Left forelimb (tissue), 1 donor: ENCODE measurements at places on chromosomes 4 and X.

DNA sequence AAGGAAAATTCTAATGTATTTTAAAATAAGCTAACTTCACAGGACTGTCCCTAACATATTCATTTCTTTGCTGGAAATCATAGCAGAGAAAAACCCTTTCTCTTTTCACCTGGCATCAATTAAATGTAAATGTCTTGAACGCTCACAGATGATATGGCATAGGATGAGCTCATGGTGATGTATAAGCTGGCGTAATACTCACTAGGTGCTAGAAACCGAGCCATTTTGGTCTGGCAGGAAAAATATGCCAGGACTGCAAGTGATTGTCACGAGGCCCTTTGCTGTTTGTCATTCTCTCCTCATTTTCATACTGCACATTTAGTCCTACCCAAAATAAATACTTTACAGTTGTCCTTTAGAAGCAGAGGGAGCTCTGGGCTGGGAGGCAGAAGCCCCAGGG is 222.7 kb upstream of the LNX1 start:
- no peak for DNase-seq

- no peak for DNase-seq
Measured at GRCh38 chr4:119774840-119775239, 146.2 kb upstream of the PDE5A start.

DNA sequence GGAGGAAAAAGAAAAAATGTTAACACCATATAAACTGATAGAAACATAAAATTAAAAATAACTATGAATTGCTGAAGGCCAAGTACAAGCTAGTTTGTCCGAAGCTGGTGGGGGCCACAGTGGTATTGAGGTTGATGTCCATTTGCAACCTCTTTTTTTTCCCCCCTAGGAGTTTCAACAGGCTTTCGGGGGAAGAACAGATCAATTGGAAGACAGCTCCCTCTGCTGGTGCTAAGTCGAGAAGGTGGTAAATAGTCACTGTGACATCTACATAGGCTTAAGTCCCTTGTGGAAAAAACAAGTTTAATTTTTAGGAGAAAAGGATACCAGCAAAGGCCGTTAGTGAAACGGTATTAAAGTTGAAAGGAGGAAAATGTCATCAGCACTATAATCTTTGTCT is 115.7 kb upstream of the ZXDA start:
- no peak for DNase-seq

GRCh38 chr4:3634894-3635820 is 102.9 kb upstream of the LRPAP1 start:
- no peak for DNase-seq

GRCh38 chrX:71958281-71958675 is 47.6 kb downstream of the NHSL2 start:
- DNase-seq, result no peak

- no peak for DNase-seq
Measured at GRCh38 chr4:3145234-3145924, 70.9 kb downstream of the HTT start.

DNA sequence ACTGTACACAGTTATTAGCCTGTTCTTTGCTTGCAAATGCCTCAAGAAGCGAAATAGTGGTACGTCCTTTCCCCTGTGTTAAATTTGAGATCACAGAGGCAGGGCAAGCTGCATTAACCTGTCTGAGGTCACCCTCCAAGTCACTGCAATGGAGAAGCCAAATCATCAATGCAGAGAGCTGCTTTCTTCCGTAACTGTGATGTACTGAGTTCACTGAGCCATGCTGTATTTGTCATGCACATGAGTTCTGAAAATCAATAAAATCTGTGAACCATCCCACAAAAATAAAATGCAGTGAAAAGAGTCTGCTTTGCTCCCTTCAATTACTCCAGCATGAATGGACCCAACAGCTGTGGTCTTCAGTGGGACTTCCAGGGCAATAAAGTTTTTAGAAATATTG is 393.5 kb downstream of the KCNIP4 start:
- no peak for DNase-seq

DNA sequence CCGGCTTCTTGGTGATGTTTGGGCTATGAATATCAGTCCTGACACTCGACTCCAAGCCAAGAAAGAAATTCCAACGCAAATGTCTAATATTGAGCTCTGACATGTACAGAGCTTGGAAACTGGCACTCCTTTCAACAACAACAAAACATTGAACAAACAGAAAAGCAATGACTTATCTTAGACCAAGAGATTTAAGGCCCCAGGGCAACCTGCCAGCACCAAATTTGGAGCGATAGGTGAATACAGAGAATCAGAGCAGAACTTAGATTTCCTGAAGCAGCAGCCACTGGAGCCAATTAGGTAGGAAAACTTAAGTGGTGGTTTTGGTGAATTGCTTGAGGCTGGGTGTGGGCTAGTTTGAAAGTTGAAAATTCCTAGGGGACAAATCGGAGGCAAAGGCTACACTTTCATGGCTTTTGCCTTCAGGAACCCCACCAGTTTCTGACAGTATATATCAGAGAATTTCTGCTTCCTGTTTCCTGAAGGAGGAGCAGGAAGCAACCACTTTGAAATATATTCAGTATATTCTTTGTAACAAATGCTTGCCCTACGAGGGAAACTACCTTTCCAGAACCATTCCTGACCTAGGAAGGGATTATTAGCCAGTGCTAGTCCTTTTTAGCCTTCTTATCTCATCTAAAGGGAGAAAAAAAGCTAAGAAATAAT is 10.1 kb upstream of the FMR1 start:
- no peak for DNase-seq

GRCh38 chrX:50327235-50327634 is 122.7 kb downstream of the CCNB3 start:
- DNase-seq, result no peak

DNA sequence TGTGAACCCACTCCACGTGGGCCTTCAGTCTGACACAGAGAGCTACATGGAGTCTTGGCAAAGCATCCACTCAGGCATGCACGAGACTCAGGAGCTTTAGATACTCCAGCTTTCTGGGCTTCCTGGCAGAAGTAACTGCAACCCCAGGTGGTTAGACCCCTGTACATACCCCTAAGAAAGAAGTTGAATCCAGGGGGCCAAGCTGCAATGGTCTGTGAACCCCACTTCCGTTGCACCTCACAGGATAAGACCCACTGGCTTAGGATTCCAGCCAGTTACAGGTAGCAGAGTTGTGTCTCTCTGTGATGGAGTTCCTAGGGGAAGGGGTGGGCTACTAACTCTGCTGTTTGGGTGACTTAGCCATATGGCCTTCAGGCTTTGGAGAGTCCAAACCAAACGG is 21.4 kb upstream of the FAAH2 start:
- no peak for DNase-seq

- DNase-seq, result no peak
Measured at GRCh38 chr4:74661427-74662201, 132.7 kb downstream of the BTC start.

DNA sequence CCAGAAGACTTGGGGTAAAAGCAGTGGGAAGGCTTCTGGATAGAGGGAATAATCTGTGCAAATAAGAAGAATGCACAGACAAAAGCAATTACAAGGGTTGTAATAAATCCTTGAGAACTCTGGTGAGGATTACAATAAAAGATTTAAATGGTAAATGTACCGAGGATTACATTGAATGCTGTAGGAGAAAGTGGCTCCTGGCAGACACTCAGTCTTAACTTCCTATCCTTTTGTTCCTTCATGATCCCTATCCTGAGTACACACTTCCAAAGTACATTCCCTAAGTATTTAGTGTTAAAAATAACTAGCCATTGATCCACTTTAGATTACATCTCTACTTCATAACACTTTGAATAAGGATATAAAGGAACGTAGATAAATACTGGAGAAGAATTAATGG is 205.4 kb downstream of the SPATA18 start:
- DNase-seq, result no peak

GRCh38 chr4:105630670-105631655 is 77.5 kb downstream of the INTS12 start:
- DNase-seq, result no peak

DNA sequence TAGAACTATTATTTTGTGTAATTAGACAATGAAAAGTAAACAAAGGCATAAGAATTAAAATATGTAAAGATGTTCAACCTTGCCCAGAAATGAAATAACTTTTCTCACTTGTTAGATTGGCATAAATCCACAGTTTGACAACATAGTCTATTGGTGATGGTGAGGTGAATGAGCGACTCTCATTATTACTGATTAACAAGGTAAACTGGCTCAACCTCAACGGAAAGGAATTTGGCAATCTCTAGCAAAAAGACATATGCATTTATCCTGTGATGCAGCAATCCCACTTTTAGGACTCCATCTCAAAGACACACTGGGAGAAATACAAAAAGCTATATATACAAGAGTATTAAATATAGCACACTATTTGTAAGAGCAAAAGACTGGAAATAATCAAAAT is 22.3 kb downstream of the UBA6 start:
- DNase-seq, result no peak

- no peak for DNase-seq
Measured at GRCh38 chr4:93116624-93117023, 711.9 kb upstream of the ATOH1 start.

DNA sequence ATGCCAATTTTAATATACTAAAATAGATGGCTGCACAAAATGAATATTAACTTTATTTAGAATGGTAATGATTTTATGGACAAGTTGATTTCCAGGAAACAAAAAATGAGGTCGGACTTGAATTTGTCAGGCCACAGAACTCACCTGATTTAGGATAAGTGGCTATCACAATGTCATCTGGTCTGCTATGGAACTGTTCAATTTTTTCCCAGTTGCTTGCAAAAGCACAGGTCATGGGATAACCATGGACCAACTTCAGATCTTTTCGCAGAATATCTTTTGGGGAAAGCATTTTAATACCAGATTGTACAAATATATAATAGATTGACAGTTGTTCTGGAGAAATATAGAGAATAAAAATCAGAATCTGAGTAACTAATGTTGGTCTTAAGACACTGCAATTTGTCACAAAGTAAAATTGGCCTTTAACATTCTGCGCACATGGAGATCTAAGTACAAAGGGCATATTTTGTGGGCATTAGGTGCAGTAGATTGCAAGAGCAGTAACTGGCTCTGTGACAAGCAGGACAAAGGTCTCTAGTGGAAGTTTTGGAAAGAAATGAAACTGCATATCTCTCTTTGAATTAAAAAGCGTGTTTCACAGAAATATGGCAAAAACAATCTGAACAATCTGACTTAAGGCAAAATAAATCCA is 5.4 kb downstream of the SULT1B1 start:
- DNase-seq, result no peak

GRCh38 chr4:152640058-152640921 is 39.5 kb downstream of the TMEM154 start:
- DNase-seq, result no peak

GRCh38 chr4:176123710-176124407 is 58.2 kb downstream of the WDR17 start:
- no peak for DNase-seq

GRCh38 chr4:66572949-66573348 is 902.7 kb upstream of the EPHA5 start:
- no peak for DNase-seq

- DNase-seq, result no peak
Measured at GRCh38 chrX:39756086-39756883, 341.5 kb downstream of the BCOR start.

- no peak for DNase-seq
Measured at GRCh38 chr4:38106886-38107514, 146.8 kb downstream of the PTTG2 start.

GRCh38 chr4:169233691-169234090 is 37.1 kb downstream of the SH3RF1 start:
- DNase-seq, result no peak

DNA sequence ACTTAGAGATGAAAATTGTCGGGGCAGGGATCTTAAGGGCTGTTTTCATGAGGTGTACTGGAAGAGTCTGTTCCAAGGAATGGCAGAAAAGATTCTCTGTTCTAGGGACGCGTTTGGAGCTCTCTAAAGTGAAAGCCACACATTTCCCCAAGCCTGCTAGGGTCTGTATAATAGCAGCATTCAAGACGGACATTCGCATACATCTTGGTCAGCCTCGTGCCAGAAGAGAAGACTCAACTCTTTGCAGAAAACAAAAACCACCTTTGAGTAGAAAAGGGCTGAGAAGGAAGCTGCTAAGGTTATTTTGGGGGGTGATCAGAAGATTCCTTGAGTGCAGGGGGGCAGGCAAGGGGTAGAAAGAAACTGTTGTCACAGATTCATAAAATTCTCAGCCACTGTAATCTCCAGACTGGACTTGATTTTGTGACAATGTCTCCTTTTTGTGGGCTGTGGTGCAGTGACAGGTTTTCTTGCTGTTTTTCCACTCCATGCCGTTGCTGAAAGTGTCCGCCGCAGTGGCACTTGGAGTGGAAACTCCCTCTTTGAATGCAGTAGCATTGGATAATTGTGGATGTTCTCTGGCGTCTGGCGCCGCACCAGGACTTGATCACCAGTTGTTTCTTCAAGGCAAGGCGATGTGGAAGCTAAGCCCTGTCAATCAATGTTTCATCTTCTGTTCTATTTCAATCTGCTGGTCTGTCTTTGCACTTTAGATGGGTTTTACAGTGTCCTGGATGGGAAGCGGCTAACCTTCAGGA is 2.9 kb downstream of the GYG2 start:
- DNase-seq, result no peak

DNA sequence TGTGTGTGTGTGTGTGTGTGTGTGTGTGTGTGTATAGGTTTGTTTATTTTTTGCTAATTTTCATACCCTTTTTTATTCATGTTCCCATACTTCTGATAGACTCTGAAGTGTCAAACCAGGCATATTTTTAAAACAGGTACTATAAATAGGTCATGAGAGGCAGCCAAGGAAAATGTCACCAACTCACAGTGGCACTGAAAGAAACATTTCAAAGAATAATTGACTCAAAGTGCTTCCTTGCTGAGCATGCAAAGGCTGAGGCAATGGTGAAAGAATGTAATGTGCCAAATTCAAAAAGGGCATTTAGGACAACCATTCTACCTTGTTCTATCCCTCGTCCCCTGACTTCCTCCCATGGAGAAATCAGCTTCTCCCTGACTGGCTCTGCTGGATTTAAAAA is 95.5 kb downstream of the EIF4E start:
- no peak for DNase-seq

GRCh38 chr4:85777908-85778631 is 303.1 kb downstream of the ARHGAP24 start:
- no peak for DNase-seq

DNA sequence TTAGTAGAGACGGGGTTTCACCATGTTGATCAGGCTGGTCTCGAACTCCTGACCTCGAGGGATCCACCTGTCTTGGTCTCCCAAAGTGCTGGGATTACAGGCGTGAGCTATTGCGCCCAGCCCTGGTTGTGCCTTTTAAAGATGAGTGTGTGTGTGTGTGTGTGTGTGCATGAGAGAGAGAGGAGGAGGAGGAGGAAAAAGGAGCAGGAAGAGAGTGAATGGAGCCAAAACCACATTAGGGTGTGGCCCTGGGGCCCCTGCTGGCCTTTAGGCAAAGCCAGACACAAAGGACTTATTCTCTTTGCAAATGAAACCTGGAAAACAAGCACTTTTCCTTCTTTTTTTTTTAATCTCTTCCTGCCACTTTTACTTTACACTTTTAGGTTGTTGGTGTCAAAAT is 48.2 kb upstream of the KLF3 start:
- DNase-seq, result no peak
